ENCODE measurements at places on chromosomes 1 and 21.

GRCh38 chr1:10339036-10339567 lies 59.8 kb upstream of the PGD start:
- DNase-seq = no peak

DNA sequence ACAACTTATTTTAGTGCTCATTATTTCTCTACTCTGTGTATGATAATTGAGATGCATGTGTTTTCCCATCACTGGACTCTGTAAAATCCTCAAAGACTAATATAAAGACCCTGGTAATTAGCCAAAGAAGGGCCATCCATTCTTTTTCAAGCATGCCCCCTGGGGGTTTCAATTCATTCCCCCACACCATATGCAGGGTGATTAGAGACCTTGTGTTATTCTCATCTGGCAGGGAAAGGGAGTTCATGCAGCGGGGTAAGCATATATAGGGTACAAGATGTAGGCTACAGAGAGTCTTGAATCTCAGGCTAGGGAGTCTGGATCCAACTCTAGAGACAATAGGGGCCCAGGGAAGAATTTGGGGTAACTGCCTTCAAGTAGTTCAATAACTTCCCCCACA lies 166.5 kb downstream of the TNR start:
- no peak for DNase-seq

DNA sequence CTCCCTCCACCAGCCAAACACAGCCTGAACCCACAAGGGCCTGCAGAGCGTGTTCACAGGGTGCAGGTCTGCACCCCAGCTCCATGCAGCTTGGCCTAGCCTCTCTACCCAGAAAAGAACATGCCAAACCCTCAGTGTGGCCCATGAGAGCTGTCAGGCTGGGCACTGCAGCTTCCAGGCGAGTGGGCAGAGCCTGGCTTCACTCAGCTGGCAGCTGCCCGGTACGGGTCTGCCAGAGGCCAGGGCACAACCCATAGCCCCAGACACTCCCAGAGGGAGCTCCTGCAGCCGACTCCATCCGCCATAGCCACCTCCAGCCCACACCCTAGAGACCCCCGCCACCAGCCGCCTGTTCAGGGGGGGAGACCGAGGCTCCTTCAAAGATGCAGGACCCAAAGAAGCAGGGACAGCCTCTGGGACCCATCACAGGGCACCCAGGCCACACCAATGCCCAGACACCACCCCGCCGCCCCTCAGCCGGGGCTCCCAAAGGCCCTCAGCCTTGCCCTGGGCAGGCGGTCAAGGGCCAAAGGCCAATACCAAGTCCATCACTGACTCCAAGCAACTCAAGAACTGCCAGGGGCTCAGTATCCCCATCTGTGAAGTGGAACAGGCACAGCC lies 42.4 kb downstream of the MEGF6 start:
- no peak for DNase-seq

- DNase-seq = no peak
Measured at GRCh38 chr1:228085287-228085951, 2.9 kb downstream of the ARF1 start.

DNA sequence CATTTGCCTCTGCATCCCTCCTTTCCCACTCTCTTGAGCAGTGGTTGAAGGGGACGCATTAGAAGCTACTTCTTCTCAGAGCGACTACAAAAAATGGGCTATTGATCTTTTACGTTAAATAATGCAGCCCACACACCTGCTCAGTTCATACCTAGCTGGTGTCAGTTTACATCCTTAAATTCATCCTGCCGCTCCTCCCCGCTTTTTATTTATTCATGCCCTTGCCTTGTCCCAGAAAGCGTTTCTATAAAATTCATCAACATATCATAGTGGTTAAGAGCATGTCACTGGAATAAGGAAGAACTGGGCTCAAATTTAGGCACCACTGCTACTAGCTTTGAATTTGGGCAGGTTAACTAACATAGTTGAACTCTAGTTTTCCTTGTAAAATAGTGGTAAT lies 66.0 kb upstream of the TINAGL1 start:
- DNase-seq = no peak

- DNase-seq = no peak
Measured at GRCh38 chr1:170077926-170078325, 3.4 kb upstream of the KIFAP3 start.

DNA sequence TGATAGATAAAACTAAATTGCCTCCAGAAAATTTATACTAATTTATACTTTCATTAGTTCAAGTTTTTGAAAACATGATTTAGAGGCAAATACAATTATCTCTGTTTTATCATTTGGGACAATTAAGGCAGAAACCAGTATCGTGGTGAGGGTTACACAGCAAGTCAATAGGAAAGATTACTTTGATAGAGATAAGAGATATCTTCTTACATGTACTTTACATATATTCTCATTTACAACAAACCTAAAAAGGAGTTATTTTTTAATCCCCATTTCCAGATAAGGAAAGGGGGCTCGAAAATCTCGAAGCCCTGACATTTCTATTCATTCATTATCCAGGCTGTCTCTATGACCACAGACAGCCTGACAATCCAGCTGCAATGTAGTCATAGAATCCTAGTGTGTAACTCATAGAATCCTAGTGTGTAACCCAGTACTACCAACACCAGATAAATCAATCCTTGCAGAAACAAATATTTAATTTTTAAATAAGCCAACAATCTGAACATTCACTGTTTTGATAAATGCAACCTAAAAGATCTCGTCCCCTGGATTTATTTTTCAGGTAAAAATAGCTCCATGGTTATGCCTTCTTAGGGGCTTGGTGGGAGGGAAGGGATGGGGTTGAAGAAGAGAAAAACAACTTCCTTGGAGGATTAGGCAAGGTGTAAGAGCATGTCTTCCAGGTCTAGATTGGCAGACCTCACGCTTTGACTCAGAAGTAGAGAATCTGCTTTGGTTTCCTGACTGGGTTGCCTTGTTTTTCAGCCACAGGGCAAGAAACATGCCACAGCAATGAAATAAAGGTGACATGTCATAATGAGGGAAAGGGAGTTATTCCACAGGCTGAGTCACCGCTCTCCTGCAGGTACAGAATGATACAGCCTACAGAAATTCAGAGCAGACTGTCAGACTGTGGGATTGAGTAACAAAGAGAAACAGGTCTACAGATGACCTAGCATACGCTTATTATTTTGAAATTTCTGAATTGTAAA lies 45.6 kb downstream of the IRF2BP2 start:
- DNase-seq = no peak

- no peak for DNase-seq
Measured at GRCh38 chr1:226645279-226645976, 93.7 kb downstream of the ITPKB start.

DNA sequence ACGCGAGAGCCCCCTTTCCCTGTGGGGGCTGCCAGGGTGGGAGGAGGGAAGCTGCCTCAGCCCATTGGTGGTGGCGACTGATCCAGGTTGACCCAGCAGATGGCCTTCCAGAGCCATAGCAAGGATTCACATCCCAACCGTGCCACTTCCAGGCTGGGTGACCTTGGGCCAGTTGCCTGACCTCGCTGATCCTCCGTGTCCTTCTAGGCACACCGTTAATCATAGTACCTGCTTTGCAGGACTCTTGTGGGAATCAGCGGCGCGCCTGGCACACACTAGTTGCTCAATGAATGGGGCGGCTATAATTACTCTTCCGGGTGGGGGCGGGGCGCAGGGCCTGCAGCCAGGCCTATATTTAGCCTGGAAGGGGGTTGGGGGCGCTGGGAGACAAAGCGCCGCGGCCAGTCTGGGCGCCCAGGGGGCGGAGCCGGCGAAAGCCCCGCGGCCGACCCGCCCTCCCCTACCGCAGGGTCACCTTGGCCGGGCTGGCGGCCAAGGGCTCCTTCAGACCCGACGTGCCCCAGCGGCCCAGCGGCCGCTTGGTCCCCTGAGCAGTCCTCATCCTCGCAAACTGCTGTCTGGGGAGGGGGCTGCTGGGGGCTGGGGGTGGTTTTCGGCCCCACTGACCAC lies 5.1 kb downstream of the HSPB7 start:
- no peak for DNase-seq

- DNase-seq = no peak
Measured at GRCh38 chr1:15341634-15342407, 67.9 kb upstream of the EFHD2 start.

- DNase-seq = no peak
Measured at GRCh38 chr1:54699936-54700525, 15.6 kb upstream of the TTC4 start.

DNA sequence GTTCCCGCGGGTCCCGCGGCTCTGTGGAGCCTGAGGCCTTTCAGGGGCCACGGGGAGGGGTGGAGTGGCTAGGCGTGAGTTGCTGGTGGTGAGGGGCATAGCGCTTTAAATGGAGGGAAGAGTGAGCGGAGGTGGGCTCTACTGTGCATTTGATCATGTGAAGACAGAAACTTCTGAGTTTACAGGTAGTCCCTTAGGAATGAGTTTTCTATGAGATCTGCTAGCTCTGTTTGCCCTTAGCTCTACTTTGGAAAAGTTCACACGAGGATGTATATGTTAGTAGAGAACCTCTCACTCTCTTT lies 593 bp downstream of the ST6GALNAC3 start:
- DNase-seq = no peak

- DNase-seq = no peak
Measured at GRCh38 chr1:65948609-65949229, 156.0 kb downstream of the PDE4B start.

DNA sequence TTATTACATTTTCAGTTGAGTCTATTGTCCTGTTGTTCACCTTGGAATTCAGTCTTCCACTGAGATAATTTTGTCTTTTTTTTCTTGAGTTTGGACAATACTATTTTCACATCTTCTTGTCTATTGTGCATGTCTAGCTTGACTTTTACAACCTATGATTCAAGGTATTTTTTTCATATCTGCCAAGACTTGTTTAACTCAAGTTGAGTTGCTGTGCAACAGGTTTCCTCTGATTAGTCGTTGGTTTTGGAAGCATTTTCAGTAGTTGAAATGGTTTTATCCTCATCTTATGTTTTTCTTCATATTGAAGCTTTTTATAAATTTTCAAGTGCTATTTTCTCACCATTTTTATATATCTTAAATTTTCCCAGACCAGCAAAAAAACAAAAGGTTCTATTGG lies 103.6 kb downstream of the SCMH1 start:
- no peak for DNase-seq

- no peak for DNase-seq
Measured at GRCh38 chr1:78229344-78229743, 183.6 kb downstream of the GIPC2 start.

DNA sequence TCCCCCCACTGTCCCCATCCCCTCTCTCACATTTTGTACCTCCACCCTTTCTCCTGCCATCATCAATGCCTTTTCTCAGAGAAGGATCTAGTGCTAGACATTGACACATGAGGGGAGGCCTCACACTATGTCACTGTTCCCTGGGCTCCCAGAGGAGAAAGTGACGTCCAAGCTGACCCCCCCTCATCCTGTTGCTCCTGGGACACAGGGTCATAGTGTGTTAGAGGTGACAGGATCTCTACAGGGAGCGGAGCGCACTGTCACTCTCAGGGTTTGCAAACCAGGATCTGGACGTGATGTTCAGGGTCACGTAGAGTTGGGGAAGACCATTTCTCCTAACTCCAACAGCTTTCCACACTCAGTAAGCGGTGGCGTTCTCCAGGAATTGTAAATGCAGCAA lies 2.6 kb downstream of the NCMAP start:
- DNase-seq = no peak

DNA sequence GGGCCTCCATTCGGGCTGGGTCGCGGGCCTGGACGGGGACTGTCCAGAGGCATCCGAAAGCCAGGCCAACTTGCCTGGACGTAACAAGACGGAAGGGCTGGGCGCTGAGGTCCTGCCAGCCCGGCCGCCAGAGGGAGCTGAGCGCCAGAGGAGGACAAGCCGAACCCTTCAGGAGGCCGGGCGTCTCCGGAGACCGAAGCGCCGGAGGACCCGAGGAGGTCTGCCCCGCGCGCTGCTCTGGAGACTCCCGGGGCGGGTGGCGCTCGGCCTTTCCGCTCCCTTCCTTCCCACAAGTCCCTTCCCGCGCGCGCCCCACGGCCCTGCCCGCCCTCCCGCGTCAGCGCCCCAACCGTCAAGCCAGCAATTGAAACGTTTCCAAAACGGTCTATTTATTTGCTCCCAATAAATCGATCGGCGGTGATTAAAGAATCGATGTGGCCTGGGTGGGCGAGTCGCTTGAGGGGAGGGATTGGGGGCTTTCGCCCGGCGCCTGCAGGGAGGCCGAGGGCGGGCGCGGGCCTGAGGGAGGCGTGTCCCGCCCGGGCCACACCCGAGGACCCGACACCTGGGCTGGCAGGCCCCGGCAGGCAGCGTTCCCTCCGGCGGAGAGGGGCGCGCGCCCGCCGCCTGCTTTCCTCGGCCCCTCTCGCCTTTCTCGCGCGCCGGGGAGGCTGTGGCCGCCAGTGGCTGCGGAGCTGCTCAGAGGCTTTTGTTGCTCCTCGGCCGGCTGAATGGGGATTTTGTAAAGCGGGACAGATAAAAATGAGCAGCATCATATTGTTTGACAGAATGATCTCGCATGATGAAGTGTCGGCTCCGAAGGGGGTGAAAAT lies 5.2 kb upstream of the FOXD3 start:
- DNase-seq = no peak

- no peak for DNase-seq
Measured at GRCh38 chr1:203268901-203269653, 36.2 kb upstream of the BTG2 start.

DNA sequence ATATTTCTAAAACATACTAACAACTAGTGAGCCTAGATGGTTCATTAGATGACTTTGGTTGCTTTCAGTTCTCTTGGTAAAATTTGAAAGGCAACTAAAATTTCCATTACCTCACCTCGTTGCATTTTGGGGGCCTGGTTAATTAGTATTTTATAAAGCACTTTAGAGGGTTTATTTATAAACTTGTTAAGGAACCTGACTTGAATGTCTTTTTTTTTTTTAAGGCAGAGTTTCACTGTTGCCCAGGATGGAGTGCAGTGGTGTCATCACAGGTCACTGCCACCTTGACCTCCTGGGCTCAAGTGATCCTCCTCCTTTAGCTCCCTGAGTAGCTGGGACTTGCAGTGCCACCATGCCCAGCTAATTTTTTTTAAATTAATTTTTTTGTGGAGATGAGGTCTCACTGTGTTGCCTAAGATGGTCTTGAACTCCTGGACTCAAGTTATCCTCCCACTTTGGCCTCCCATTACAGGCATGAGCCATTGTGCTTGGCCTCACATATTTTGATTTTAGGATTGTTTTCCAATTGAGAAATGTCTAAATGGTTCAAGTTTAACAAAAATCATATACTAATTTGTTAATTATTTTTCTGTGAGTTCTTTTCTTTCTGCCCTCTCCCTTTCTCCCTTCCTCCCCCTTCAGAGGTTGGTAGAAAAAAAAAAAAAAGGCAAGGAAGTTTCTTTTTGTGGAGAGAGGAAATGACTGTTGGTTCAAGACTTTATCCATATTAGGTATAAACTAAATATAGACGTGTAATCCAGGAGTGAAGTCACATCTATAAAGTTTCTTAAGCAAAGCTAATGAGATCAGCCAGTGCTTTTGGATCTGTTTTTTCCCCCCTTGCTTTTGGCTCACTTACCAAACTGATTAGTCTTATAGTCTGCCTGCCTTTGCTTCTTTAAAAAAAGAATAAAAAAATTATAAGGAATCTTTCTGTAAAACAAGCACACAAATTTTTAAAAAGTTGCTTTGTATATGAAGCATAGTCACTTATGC lies 24.7 kb downstream of the CLIC4 start:
- no peak for DNase-seq

GRCh38 chr1:212737559-212737958 lies 37.9 kb upstream of the BATF3 start:
- no peak for DNase-seq
